ENCODE measurements at places on chromosomes 1 and 21.

GRCh38 chr21:46171585-46171984 is 12.7 kb downstream of the SPATC1L start:
- no peak for DNase-seq

DNA sequence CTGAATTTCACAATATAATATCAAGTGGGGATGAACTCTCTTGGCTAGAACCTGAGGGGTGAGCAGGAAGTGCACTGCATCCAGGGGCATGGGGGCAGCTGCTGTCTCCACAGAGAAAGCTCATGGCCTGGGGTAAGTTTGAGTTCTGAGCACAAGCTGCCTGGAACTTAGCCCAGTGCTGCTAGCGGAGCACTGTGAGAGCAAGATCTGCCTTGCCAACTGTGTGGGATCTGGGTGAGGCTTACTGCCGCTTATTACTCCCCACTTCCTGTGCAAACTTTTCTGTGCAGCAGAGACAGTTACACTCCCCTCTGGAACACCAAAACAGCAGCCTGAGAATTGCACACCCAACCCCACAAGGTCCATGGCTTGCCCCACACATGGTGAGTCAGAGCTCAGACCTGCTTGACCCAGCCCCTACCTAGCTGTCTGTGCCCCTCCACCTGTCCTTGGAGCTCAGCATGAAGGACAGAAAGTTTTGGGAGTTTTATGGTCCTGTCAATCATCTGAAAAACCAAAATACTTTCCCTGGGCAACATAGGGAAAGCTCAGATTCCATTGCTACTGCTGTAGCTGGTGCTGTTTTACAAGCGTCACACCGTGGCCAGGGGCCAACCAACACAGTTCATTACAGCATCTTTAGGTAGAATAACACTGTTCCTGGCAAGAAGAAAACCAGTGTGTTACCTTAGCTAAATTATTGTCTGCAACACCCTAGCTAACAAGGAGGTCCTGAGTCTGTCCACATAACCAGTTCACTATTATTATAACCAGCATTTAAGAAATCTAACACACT is 762.1 kb upstream of the NEGR1 start:
- no peak for DNase-seq

DNA sequence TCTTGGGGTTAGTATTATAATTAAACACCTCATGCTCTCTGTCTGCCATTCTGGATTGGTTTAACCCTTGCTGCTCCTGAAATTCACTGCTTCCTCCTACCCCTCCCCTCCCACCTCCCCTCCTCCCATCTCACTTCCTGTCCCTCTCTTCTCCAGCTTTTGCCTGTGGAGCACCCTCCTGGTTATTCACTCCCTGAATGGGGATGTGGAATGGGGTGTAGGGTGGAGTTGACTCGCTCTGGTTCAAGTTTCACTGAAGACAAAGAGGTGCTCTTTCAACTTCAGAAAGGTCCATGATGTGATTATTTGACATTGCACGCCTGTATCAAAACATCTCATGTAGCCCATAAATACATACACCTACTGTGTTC is 160.5 kb downstream of the PLXNA2 start:
- no peak for DNase-seq

- DNase-seq: no peak
Observed at GRCh38 chr21:34927992-34928391, 121.1 kb downstream of the RUNX1 start.

DNA sequence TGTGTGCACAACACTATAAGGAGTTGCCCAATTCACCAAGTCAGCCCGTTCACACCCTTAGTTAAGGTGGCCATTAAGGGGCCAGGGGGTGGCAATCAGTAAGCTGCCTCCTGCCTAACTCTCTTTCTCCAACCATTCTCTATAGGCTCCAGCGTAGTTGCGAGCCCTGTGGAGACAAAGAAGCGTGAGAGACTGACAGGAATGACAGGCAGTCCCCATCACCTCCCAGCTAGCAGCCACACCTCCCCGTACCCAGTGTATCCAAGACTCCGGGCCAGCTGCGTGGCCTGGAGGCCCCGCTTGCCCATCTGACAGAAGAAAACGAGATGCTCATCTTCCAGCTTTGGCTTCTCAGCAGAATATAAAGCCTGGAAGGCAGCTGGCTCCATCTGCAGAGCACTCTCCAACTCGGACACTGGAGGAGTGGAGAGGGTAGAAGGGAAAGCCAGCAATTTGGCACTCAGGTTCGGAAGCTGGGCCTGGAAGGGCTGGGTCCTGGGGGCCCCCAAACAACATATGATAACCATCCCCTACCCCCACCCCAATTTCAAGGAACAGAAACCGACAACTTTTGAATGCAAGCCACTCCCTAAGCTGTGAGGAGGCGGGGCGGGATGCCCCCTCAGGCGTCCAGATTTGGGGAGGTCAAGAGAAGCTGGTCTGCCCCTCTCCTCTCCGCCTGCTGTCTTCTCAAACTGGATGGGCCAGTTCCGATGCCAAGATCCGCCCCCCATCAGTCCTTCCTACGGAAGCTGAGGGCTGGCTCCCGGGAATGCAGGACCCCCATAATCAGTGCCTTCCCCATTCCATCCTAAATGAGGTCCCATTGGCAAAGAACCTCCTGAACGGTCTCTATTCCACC is 872 bp downstream of the TSTD1 start:
- DNase-seq: no peak

DNA sequence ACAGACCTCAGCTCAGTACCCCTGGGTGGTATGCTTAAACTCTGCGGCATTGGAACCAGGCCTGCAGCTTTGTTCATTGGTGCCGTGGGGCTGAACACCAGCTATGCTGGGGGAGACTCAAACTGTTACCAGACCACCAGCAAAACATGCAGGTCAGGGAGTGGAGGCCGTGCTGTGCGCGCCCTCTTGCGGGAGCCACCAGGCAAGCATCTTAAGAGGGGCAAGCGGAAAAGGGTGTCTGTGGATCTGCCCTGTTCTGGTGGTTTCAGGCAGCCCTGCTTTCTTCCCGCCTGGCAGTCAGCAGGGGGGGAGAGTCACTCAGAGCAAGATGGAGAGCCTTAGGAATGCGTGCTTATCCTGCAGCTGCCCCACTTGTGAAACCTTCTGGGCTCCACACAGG is 276.9 kb upstream of the ZRANB2 start:
- no peak for DNase-seq

DNA sequence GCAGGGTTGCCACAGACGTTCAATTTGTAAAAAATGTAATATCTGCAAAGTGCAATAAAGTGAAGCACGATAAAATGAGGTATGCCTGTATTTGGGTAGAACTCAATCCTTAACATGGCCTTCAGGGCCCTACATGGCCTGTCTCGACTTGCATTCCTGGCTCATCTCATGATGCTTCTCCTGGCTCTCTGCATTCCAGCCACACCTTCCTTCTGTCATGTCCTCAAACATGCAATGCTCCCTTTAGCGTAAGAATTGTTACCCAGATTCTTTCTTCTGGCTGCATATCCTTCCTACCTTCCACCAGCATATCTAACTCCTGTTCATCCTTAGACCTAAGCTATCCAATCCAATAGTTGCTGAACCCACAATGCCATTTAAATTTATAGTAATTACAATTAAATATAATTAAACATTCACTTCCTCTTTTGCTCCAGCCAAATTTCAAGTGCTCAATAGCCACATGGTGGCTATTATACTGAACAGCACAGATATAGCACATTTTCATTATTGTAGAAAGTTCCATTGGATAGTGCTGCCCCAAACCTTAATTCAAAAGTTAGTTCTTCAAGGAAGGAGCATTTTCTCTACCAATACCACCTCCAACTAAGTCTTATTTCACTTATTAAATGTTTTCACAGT is 32.6 kb downstream of the FGGY start:
- DNase-seq: no peak

DNA sequence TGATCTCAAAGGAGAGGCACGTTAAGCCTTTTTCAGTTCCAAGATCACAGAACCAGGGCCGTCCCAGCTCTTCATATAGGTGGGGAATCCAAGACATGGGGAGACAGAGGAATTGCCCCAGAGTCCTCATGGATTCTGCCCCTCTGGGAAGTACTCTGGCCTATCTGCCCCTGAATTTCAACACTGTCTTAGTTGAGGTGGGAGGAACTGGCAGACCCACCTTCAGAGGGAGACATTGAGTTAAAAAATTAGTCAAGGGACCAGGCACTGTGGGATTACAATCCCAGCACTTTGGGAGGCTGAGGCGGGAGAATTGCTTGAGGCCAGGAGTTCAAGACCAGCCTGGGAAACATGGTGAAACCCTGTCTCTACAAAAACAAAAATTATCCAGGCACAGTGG is 2.1 kb upstream of the KNCN start:
- DNase-seq: no peak

GRCh38 chr1:6124746-6125365 is 55.3 kb downstream of the CHD5 start:
- no peak for DNase-seq

GRCh38 chr1:109929170-109929569 is 18.5 kb downstream of the CSF1 start:
- no peak for DNase-seq

DNA sequence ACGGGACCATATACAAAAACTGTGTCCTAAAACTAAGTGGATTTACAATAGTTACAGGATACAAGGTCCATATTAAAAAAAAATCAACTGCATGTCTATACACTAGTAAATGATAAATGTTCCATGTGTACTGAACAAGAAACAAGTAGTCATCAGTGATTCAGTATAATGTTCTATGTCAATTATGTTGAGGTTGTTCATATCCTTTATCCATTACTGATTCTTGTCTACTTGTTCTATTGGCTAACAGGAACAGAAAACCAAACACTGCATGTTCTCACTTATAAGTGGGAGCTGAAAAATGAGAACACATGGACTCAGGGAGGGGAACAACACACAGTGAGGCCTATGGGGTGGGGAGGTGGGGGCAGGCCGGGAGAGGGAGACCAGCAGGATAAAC is 90.5 kb downstream of the CDC42BPA start:
- no peak for DNase-seq

GRCh38 chr21:25942135-25942534 is 207.4 kb downstream of the GABPA start:
- DNase-seq: no peak

DNA sequence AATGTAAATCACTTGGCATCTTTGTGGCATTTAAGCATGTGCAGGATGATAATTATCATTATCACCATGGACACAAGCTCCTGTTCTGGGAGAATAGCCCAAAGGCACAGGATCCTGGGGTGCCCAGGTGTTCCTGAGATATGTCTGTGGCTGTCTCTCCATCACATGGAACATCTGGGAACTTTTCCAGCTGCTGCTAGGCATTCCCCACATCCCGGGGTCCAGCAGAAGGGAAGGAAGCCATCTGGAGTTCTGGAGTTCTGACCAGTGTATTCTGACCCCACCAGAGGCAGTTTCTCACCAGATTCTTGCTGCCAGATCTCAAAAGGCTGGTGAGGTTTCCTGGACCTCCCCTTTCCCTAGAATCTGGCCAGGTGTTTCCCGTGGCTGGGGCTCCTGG is 259.7 kb upstream of the VAMP3 start:
- no peak for DNase-seq

GRCh38 chr1:216766633-216767327 is 43.6 kb upstream of the ESRRG start:
- DNase-seq: no peak

GRCh38 chr1:245043611-245043940 is 111.2 kb upstream of the KIF26B start:
- no peak for DNase-seq

DNA sequence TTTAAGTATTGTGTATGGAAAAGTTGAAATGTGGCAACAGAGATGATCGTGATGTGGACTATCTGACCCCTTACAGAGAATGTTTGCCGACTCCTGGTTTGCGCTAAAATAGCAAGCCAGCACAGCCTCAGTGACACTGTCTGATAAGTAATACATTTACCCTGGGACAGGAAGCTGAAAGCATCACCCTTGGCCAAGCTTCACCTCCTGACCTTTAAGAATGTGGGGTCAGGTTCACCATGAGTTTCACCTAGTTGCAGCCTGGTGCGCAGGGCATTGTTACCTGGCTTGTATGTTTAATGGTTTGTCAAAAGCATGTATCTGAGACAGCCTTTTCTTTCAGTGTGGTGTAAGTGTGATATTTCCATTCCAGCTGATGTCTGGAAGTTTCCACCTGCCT is 29.2 kb downstream of the TRAF5 start:
- DNase-seq: no peak

DNA sequence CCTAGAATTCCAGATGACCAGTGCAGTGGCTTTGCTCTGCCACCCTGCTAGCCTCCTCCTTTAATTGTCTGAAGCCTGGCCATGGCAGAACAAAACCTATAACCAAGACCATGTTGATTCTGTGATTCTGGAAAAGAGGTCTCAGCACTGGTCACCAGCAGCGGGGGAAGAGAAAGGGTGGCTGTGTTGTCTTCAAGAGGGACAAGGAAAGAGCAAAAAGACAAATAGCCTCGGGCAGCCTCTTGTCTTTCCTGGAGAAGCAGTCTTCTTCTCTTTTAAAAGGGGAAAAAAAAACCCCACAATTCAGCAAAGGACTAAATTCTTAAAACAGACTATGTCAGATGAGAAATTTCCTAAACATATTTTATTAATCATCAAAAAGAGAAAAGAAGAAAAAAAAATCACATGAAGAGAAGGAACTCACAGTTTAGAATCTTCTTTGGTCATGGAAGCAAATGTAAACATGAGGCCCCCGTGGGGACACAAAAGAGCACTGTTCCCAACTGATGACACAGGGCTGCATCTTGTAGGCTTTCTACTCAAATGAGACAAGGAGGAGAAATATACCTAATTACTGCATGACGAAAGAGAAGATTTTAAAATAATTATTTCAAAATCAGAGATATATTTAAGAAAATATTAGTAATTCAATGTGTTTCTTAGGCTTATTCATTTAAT is 36.3 kb upstream of the RAP1GAP start:
- DNase-seq: no peak

DNA sequence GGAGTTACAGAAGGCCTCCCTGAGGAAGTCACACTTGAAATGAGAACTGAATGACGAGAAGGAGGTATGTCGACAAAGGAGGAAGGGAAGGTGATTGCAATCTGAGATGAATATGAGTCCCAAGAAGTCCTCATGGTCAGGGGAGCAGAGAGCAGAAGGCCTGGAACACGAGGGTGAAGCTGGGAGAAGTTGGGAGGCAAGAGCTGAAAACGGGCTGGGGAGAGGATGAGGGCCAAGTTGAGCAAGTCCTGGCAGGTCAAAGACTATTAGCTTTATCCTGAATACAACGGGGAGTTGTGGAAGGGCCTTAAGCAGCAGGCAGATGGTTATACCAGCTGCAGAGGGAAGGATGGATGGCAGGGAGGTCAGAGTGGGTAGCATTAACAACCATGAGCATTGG is 89.5 kb downstream of the KCNJ15 start:
- DNase-seq: no peak

- DNase-seq: peak; percentile 49
Observed at GRCh38 chr1:17494114-17494729, 45.3 kb upstream of the ARHGEF10L start.

Measured in activated T-cell treated with anti-CD3 and anti-CD28 coated beads for 4 hours (primary cell).